ENCODE measurements at places on chromosomes 16 and 17. TPM values are rescaled to one million over a fixed set of nuclear protein-coding genes. Genes with fewer than 3 reads are reported as not detected.

DNA sequence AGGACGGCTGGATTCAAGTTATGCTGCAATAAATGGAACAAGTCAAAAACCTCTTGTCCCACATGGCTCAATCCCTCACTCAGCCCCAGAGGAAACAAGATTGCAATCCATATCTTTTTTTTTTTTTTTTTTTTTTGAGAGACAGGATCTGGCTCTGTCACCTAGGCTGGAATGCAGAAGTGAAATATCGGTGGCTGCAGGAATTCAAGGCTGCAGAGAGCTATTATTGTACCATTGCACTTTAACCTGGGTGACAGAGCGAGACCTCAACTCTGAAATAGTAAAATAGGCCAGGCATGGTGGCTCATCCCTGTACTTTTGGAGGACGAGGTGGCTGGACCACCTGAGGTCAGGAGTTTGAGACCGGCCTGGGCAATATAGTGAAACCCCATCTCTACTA, 2.7 kb upstream of the PDE6G start:
- no peak for DNase-seq

DNA sequence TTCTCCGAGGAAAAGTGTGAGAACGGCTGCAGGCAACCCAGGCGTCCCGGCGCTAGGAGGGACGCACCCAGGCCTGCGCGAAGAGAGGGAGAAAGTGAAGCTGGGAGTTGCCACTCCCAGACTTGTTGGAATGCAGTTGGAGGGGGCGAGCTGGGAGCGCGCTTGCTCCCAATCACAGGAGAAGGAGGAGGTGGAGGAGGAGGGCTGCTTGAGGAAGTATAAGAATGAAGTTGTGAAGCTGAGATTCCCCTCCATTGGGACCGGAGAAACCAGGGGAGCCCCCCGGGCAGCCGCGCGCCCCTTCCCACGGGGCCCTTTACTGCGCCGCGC, at the start of gene ERBB2:
ERBB2 (plus strand) TSS at position 247 of the 330 bp plus-strand sequence. CDS start 175 bp downstream, outside the sequence.
- DNase-seq, result peak; percentile 74

- peak; percentile 90 for DNase-seq
Observed at GRCh38 chr16:27202923-27203506, 311 bp upstream of the KDM8 start.

GRCh38 chr17:49353607-49354006, 8.4 kb downstream of the ZNF652 start:
- DNase-seq, result no peak

DNA sequence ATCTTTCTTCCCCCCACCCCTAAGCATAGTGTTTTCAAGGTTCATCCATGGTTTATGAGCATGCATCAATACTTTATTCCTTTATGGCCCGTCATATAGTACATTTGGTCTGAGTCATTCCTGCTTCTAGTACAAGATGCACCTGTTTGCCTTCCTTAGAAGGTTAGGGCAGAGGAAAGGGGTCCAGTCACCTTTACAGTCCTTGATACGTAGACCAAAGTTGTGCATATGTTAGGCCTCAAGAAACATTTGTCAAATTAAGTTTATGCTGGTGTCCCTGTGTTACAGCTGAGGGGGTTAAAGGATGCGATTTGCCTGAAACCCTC, 1.4 kb downstream of the CYB5D2 start:
- no peak for DNase-seq

DNA sequence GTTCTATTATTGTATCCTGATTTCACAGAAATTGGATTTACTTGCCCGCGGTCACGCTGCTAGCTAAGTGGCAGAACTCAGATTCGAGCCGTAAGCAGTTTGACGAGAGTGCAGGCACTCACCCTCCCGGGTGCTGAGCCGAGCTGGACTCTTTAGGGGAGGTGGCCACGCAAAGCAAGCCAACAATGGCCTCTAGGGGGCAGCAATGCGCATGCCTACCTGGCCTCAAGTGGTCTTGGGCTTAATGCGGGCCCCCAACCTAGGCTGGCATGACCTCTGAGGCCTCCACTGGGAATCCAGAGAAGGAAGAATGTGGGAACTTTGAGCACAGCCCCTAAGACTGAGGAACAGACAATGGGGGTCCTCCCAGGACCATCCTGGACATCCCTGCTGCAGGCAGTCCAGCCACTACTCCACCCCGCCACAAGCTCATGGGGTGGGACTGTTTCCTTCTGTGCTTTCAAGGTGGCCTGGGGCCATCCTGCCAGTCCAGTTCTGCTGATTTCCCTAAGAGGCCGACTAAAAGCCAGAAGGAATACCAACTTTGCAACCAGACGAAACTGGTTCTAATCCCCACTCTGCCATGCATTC, 276.5 kb downstream of the XYLT1 start:
- DNase-seq, result peak; percentile 30

DNA sequence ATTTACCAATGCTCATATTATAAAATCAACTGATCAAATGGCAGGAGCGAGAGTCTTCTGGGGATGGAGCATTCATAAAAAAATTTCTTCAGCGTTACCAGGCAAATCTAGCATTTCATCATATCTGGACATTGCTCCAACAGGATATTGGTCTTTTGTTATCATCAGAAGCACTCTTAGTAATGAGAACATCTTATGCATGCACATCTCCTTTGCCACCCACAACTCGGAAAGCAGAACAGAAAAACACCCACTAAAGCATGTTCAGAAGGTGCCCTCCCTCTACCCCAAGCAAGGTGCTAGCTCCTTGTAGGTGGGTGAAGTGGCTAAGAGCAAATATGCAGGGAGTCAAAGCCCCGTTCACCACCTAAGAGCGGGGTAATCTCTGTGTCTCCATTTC, 18.9 kb downstream of the ARHGAP17 start:
- DNase-seq, result no peak

DNA sequence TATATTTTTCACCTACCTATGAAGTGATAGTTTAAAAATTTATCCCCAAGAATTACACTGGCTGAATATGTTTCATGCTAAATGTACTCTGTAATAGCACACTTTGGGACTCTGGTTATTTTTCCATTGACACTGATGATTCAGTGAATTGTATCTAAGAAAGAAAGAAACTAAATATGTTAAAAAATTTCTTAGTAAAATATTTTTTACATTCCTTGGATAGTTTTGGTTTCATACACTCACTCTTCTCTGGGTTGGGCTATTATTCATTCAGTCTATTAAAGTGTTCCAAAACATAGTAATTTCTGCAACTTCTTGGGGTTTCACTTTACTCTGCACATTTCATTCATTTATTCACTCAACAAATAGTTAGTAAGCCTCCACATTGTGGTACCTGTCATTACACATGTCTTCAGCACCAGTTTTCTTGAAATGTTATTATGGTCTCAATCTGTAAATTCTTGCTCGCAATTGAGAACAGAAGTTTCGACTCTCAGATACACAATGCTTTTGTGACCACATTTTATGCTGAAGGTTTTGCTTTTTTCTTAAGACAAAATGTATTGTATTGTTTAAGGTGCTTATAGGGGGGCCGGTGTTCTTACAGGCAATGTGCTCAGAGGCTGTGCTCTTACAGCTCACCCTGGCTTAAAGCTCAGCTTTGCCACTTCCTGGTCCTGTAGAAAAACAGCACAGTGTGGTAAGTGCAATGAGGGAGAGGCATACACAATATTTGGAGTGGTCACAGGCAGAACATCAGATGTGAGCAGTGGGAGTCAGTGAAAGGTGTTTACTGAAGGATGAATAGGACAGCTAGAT, 17.4 kb downstream of the CNTNAP4 start:
- DNase-seq, result no peak

GRCh38 chr17:60888812-60889709, 211.4 kb downstream of the BCAS3 start:
- DNase-seq, result no peak

DNA sequence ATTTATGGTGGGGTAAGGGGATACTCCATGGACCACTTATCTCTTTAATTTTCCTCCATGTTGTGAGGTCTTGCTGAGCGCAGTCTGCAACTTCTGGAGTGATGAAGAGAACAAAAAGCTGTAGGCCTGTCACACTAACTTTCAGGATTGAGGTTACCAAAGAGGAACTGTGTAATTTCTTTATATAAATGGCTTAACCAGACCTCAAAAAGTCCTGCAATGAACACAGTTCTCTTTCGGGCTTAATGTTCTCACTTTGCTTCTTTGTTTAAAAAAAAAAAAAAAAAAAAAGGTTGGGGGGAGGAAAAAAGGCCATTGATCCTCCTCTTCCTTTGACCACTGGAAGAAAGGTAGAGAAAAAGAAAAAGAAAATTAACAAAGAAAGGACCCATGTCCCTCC, 86.8 kb upstream of the SOX9 start:
- no peak for DNase-seq

GRCh38 chr17:73013816-73014663, 78.4 kb downstream of the SLC39A11 start:
- DNase-seq, result no peak

GRCh38 chr17:44749076-44749979, 9.5 kb upstream of the ADAM11 start:
- DNase-seq, result no peak

DNA sequence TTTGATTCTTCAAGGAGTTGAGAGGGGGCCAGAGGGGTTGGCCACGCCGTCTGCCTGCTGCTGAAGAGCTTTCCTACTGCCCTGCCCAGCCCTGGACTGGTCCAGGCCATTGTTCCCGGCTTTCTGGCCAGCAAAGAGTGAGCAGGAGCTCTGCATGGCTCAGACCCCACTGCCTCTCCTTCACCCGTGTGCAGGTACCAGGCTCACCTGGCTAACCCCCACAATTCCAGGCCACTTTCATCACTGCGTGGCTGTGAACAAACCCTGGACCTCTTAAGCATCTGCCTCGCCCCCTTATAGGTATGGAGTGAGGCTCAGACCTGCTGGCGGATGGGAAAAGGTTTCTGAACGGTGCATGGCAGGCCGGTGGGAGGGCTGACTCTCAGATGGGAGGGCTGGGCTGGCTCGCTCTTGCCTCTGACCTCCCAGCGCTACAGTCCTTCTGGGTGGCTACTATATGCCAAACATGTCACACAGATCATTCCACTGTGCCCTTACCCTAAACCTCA, 8.9 kb downstream of the ZNF319 start:
- no peak for DNase-seq

GRCh38 chr16:31869511-31870201, 4.0 kb upstream of the ZNF267 start:
- peak; percentile 67 for DNase-seq

- DNase-seq, result no peak
Observed at GRCh38 chr16:67177743-67178699, 5.7 kb downstream of the MATCAP1 start.

DNA sequence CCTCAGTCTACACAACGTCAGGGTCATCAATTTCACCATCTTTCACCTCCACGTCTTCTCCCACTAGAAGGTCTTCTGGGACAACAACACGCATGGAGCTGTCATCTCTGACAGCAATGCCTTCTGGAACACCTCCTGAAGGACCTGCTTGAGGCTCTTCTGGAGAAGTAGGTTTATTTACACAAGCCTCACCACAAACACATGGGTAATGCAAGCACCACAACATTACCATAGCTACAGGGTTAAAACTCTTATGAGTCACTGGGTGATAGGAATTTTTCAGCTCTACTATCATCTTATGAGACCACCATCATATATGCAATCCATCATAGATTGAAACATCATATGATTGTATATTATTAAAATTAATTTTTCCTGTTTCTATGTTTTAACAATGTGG, 215.4 kb downstream of the CHD9NB start:
- DNase-seq, result no peak

GRCh38 chr17:42517516-42517915, 18.5 kb upstream of the NAGLU start:
- peak; percentile 88 for DNase-seq

- peak; percentile 92 for DNase-seq
Observed at GRCh38 chr17:82297714-82298537, 19.5 kb downstream of the CD7 start.

DNA sequence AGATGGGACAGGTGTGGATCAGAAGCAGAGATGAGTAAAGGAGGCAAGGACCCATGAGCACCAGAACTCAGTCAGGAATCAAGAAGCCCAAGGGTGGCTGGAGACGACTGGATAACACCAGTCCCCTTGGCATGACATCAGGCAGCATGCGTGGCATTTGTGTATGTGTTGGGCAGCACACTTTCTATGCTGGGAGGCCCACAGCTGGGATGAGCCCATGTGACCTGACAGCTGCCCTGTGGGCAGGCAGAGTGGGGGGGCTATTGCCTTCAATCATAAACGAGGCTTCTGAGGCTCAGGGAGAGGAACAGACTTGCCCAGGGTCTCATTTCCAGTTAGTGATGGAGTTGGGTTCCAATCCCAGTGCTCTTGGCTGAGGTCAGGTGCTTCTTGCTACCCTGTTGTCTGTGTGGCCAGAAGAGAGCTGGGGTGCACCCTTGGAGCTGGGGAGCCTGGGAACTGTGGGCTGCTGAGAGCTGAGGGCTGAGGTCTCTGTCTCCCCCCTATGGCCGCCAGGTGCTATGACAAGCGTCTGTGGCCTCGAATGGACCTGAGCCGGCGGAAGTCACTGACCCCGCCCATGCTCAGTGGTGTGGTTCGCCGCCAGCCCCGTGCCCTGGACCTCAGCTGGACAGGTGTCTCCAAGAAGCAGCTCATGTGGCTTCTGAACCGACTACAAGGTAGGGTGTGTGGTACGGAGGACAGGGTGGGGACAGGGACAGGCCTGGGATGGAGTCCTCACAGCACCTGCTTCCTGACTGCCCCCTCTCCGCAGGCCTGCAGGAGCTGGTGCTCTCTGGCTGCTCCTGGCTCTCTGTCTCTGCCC, 7.1 kb upstream of the ORAI3 start:
- peak; percentile 74 for DNase-seq

- DNase-seq, result no peak
Observed at GRCh38 chr17:64084086-64084939, 45.6 kb downstream of the ERN1 start.

GRCh38 chr16:86836503-86837129, 258.3 kb downstream of the FOXL1 start:
- DNase-seq, result peak; percentile 60

GRCh38 chr17:17503566-17504130, 7.5 kb upstream of the RASD1 start:
- DNase-seq, result no peak

- no peak for DNase-seq
Observed at GRCh38 chr16:64012166-64012565, 1109.7 kb downstream of the CDH11 start.

GRCh38 chr17:19539040-19539399, 5.4 kb downstream of the SLC47A1 start:
- DNase-seq, result no peak

Gene CCL1
- not detected for total RNA-seq

Gene KRTAP4-3
- not detected for total RNA-seq

Gene MMP25
- not detected for total RNA-seq

Gene GNGT2
- total RNA-seq, result not detected

Gene STX4
- total RNA-seq, result 5.2 TPM

Gene ZNF287
- total RNA-seq, result 4.5 TPM

Gene SEZ6
- total RNA-seq, result not detected

Gene LRRC37B
- 5.6 TPM for total RNA-seq

Gene KRT25
- total RNA-seq, result not detected
